ENCODE measurements at places on chromosomes 7 and 10. TPM values are rescaled to one million over a fixed set of nuclear protein-coding genes. Genes with fewer than 3 reads are reported as not detected.

The SPDYE2B gene
- not detected for total RNA-seq

The SND1 gene
- total RNA-seq, result 307 TPM

The TLL2 gene
- total RNA-seq, result not detected

The ATG9B gene
- total RNA-seq, result 2.2 TPM

The WDR11 gene
- total RNA-seq, result 20.1 TPM

The HNRNPF gene
- 489 TPM for total RNA-seq

The UFSP1 gene
- total RNA-seq, result 7.8 TPM

The FOXI2 gene
- total RNA-seq, result not detected

The SSBP1 gene
- total RNA-seq, result 404 TPM

The BICC1 gene
- total RNA-seq, result not detected

The BMPER gene
- total RNA-seq, result not detected

The CADPS2 gene
- 0.18 TPM for total RNA-seq

The RAMP3 gene
- not detected for total RNA-seq

The CALU gene
- total RNA-seq, result 170 TPM

The ZNF467 gene
- 16.2 TPM for total RNA-seq

DNA sequence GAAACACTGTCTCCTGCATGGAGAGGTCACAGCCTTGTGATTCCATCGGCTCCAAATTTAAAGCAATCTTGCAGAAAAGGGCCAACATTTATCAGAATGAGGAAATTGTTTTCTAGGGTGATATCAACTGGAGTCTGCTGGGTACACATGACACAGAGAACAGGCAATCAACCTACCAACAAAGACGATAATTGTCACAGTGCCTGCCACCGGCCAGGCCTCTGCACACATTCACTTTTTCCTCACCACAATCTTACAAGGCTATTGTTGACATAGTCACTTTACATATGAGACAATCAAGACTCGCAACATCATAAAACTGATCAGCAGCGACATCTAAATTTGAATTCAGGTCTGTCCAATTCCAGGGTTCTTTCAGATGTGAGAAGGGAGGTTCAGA lies 189.4 kb downstream of the KCNMA1 start:
- DNase-seq, result no peak

GRCh38 chr10:4498711-4499251 lies 327.2 kb upstream of the AKR1E2 start:
- no peak for DNase-seq

DNA sequence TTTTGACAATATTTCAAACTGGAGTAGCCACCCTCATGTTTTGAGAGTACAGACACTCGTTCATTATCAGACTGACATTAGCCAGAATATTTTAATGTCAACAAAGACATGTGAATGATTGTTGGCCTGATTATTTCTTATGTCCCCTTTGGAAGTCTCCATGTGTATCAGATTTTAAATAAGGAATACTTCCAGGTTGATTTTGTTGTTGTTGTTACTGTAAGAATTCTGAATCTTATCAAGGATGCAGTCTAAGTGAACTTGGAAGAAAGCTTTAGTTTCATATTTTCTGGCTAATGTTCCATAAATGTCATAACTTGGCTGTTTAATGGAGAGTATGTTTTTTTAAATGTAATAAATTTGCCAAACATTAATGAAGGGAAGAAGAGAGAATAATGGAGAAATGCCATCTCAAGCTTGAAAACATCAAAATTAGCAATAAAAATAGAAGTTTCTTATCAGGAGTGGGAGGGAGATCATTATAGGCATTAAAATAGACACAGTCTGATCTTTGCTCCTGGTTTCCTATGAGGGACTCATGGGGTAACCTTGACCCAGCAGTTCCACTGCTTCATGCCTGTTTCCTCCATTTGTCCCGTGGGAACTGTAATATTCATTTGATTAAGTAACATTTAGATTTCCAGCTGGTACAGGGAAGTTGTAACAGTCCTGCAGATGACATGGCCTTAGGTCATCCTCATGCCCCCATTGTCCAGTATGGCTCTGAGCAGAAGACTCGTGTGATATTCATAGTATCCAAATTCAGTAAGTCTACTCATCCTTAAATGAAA lies 122.4 kb upstream of the KIAA1217 start:
- DNase-seq, result no peak

DNA sequence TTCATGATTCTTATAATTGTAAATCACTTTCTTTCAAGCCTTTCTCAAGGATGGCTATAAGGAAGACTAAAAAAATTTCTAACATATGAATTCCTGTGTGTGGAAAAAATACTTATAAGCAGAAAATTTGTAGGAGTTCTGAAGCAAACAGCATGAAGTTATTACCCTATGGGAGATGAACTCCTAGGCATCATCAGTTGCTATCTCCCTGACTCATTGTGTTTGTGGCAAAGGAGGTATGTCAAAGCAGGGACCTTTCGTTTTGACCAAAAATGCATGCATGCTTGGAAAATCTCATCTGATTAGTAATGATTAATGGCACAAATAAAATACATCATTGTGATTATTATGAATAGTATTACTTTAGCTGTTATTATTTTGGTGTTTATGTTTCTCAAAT lies 59.4 kb downstream of the CALCR start:
- DNase-seq, result no peak

DNA sequence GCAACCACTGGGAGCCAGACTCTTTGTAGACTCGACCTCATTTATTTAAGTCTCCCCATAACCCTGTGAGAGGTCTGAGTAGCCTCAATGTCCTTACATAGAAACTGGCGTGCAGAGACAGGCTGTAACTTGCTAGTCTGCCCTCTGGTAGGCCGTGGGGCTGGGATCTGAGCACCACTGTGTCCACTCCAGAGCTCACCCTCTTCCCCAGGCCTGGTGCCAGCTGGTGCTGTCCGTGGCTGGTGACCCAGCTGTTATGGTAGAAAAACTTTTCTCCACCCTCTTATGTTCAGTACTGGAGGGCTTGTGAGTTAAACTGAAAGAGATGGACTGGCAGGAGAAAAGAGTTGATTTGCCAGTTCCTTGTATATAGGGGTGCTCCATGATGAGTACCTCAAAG lies 41.9 kb downstream of the ADAMTS14 start:
- DNase-seq, result no peak

DNA sequence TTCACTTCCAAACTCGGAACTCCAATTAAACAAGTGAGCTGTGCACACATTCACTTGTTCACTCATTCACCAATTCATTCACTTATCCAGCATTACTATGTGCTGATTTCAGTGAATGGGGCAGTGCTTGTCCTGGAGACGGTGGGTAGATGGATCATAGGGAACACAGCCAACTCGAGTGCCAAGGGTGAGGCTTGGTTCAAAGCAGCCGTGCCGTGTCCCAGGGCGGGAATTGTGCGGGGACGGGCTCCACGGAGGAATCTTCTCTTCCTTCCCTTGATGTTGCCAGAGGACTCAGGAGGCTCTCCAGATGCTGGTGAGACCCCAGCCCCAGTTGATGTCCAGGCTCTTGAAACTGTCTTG lies 2.9 kb downstream of the SH2D4B start:
- no peak for DNase-seq

DNA sequence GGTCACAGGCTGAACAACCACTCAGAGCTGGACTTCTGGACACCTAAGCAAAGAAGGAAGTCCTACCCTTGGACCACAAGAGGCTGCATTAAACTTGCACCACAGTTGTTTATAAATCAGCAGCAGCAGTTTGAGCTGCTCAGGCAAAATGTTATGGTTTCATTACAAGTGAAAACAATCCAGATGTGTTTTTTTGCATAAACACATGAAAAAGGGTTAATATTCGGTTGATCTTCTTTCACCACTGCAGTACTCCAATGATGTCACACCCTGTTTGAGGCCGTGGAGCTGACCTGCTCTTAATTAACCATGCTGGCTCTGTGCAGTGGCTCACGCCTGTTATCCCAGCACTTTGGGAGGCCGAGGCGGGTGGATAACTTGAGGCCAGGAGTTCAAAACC lies 490.8 kb upstream of the CELF2 start:
- DNase-seq, result no peak

DNA sequence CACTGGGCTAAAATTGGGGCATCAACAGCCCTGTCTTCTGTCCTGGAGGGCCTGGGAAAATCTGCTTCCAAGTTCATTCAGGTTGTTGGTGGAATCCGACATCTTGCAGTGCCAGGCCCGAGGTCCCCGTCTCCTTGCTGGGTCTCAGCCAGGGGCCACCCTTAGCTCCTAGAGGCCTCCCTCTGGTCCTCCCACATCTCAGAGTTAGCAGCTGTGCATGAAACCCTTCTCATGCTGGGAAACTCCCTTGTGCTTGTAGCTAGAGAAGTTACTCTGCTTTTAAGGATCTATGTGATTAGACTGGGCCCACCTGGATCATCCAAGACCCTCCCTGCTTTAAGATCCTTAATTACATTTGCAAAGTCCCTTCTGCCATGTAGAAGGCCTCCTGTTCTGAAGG lies 15.3 kb downstream of the HIP1 start:
- no peak for DNase-seq

DNA sequence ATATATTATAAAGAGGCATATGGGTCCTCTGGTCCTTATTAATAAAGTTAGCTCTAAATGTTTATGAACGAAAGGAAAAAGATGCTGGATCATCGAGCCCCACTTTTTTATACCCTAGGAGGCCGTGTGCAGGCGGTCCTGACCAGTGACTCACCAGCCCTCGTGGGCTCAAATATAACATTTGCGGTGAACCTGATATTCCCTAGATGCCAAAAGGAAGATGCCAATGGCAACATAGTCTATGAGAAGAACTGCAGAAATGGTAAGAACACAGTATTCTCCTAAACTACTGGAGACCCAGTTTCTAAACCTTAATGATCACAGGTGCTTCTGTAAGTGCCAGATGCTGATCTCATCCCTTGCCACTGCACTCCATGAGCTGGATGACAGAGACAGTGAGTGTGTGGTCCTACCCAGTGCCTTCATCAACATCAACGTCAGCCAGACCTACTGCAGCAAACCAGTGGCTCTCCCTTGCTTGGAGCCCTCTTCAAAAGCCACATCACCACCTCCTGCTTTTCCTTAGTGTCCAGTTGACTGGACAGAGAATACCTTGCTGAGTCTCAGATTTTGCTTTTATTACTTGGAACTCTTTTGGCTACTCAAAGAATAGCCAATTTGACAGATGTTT lies 7.6 kb downstream of the GPNMB start:
- DNase-seq, result no peak

DNA sequence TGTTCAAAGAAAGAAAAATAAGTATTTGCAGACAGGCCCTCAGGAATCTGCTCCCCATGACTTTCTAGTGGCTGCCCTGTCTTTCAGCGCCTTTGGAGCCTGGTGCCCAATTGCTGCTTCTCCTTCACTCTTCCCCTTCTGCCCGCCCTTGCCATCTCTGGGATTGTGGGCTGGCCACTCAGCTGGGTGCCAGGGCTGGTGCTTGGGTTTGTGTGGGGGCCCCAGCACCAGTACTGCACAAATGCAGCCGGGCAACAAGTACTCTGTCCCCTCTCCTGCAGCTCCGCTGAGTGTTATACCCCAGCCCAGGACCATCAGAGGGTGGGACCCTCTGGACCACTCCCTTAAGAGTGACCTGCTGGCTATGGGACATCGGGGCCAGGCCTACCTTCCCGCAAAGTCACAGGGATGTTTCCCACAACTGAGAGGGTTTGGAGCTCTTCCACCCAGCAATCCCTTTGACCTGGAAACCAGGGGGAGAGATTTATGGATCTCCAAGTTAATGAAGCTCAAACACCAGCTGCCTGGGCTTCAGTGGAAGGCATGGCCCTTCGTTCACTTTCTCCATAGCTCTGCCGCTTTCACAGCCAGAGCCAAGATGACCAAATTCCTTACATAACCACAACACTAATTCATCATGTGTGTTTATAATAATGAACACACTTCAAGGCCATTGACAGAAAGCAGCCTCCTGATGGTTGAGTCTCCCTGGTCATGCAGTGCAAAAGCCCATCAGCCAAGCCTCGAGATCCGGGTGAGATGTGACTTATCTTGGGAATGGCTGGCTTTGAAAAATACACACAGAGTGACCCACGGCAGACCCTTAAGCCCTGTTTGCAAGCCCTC lies 313.9 kb upstream of the ZNF32 start:
- DNase-seq, result no peak

GRCh38 chr7:141444961-141445360 lies 106.2 kb upstream of the AGK start:
- no peak for DNase-seq

- peak; percentile 11 for DNase-seq
Measured at GRCh38 chr10:89829262-89829886, 128.0 kb downstream of the KIF20B start.

- DNase-seq, result no peak
Measured at GRCh38 chr7:12827920-12828319, 140.5 kb downstream of the ARL4A start.

DNA sequence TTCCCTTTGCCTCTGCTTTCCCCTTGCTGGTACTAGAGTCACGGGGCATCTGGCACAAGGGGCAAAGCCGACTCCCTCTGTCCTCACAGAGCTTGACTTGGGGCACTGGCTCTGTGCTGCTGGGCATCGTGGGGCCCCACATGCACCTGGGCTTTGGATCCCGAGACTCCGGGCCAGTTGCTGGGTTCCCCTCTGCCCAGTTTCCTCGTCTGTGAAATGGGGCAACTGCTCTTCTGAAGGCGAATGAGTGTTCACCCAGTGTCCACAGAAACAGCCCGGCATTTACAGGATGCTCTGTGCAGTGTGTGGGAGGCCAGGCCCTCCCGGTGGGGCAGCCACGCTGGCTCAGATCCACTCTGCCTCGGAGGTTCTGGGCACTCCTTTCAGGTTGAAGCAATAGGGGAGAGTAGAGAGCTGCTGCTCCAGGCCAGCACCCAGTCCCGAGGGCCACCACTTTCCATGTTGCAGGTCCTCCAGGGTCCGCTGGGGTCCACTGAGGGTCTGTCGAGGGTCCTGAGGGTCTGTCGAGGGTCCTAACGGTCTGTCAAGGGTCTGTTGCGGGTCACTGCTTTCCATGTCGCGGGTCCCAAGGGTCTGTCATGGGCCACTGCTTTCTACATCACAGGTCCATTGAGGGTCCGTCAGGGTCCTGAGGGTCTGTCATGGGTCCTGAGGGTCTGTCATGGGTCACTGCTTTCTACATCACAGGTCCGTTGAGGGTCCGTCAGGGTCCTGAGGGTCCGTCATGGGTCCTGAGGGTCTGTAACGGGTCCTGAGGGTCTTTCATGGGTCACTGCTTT lies 103.6 kb downstream of the VIPR2 start:
- DNase-seq, result no peak

DNA sequence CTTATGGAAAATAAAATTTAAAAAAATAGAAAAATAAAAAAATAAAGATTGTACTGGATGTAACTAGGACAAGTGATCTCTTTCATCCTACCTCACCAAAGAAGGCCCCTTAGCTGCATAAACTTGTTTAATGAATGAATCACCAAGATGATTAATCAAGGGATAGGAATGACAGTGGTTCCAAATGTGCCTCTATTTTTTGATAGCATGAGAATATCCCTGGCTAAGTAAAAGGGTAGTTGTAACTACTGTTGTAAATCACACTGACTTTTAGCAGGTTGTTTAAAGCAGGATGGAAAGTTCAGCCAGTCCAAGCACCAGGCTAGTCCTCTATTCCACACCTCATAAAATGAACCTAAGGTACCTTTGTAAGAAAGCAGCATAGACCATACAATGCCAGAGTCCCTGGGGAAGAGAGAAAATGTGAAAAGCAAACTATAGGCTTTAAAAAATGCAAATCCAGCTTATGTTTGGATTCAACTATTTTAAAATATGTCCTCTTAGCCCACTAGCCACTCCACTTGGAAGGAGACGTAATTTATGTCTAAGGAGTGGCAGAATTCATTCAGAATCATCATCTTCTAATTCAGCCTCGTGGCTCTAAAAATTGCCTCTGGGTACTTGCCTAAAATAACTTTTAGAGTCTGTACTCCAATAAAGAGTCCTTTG lies 126.8 kb downstream of the SKIDA1 start:
- DNase-seq, result no peak

Measured in K562 (cell line).